Diencephalon (tissue), 1 donor: ENCODE measurements at places on chromosomes 12 and 14. TPM values are rescaled to one million over a fixed set of nuclear protein-coding genes. Genes with fewer than 3 reads are reported as not detected.

The CIPC gene
- total RNA-seq = 46.1 TPM

The RDH5 gene
- total RNA-seq = 3.9 TPM

The CCDC60 gene
- 1.4 TPM for total RNA-seq

The PLA2G1B gene
- total RNA-seq = not detected

The TMCC3 gene
- 17.1 TPM for total RNA-seq

The MAX gene
- total RNA-seq = 57.7 TPM

The LRP1-AS gene
- total RNA-seq = not detected

The BCL11B gene
- 81.0 TPM for total RNA-seq
